Activated T-cell treated with anti-CD3 and anti-CD28 coated beads, Interleukin-2, amount 50 U/mL, for 48 hours (primary cell): ENCODE measurements at places on chromosomes 16 and 17.
A peak's percentile ranks its signal among the peaks of the same experiment; 100 is the strongest.

- no peak for DNase-seq
Measured at GRCh38 chr17:57466017-57466471, 209.7 kb downstream of the MSI2 start.

DNA sequence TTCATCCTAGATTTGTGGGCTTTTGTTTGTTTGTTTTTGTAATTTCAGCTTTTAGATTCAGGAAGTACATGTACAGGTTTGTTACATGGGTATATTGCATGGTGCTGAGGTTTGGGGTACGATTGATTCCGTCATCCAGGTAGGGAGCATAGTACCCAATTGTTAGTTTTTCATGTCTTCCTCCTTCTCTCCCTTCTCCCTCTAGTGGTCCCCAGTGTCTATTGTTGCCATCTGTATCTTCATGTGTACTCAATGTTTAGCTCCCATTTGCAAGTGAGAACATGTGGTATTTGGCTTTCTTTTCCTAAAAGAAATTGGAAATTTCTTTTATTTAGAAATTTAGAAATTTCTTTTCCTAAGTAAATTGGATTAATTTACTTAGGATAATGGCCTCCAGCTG is 37.1 kb upstream of the BCAS3 start:
- DNase-seq = no peak

- peak; percentile 43 for DNase-seq
Measured at GRCh38 chr16:68644715-68645493, at the start of gene CDH3. Gene CDH3 (plus strand): TSS chr16:68645310. CDS start chr16:68645380, 70 bp downstream.

- DNase-seq = no peak
Measured at GRCh38 chr17:76953946-76954345, 85.7 kb downstream of the MGAT5B start.

DNA sequence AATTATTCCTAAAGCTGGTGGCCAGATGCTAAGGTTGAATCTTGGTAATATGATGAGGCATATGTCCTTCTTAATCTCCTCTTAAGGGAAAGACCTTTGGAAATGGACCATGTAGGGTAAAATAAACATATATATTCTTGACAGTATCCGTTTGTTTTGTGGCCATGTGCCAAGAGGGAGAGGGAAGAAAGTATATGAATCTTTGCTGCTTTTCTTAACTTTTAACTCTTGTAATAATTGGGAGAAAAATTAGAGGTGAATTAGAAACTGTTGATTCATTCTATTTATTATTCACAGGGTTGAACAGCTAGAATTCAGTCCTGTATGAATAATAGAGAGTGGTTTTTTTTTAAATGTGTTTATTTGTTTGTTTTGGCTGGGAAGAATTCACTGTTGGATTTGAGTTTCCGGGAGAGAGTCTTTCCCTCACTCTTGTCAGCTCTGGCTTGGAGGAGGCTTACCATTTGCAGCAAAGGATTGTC is 31.6 kb downstream of the AATF start:
- DNase-seq = no peak

GRCh38 chr16:58492735-58493134 is 7.2 kb upstream of the NDRG4 start:
- no peak for DNase-seq

GRCh38 chr17:4479982-4480751 is 18.5 kb upstream of the SPNS2 start:
- no peak for DNase-seq

DNA sequence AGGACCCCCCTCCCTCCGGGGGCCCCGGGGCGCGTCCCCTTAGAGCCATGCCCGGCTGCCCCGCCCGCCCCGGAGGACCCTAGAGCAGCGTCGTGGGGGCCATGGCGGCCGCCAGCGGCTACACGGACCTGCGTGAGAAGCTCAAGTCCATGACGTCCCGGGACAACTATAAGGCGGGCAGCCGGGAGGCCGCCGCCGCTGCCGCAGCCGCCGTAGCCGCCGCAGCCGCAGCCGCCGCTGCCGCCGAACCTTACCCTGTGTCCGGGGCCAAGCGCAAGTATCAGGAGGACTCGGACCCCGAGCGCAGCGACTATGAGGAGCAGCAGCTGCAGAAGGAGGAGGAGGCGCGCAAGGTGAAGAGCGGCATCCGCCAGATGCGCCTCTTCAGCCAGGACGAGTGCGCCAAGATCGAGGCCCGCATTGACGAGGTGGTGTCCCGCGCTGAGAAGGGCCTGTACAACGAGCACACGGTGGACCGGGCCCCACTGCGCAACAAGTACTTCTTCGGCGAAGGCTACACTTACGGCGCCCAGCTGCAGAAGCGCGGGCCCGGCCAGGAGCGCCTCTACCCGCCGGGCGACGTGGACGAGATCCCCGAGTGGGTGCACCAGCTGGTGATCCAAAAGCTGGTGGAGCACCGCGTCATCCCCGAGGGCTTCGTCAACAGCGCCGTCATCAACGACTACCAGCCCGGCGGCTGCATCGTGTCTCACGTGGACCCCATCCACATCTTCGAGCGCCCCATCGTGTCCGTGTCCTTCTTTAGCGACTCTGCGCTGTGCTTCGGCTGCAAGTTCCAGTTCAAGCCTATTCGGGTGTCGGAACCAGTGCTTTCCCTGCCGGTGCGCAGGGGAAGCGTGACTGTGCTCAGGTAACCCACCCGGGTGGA is 759 bp downstream of the ALKBH5 start:
- peak; percentile 80 for DNase-seq

- no peak for DNase-seq
Measured at GRCh38 chr17:50188921-50189549, 12.4 kb downstream of the COL1A1 start.

GRCh38 chr17:28657756-28658155 is 4.0 kb downstream of the SDF2 start:
- no peak for DNase-seq

GRCh38 chr17:39096508-39097149 is 54.8 kb downstream of the PLXDC1 start:
- peak; percentile 41 for DNase-seq

DNA sequence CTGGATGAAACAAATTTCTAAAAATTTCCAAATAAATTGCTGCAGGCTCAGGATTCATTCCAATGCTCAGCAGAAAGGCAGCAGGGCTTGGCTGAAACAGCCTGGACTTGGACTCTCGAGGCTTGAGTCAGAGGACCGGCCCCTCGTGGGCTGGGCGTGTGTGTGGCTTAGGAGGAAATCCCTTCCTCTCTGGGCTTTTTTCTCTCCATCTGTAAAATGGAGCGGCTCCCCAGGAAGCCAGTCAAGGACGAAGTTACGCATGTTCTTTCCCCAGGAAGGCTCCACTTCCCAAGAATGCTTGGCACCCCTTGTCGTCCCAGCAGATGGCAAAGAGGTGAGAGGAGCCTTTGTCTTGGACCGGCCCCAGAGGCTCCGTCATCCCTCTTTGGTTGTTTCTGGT is 13.5 kb downstream of the SLC46A1 start:
- no peak for DNase-seq

GRCh38 chr16:8511464-8511863 is 78.8 kb downstream of the TMEM114 start:
- DNase-seq = no peak

- DNase-seq = no peak
Measured at GRCh38 chr16:87391324-87391949, 699 bp upstream of the MAP1LC3B start.

GRCh38 chr17:43772877-43773648 is 5.7 kb downstream of the DUSP3 start:
- DNase-seq = no peak

- DNase-seq = no peak
Measured at GRCh38 chr16:2710021-2710710, 9.9 kb downstream of the PRSS27 start.

- DNase-seq = no peak
Measured at GRCh38 chr17:42521666-42522262, 14.3 kb upstream of the NAGLU start.

DNA sequence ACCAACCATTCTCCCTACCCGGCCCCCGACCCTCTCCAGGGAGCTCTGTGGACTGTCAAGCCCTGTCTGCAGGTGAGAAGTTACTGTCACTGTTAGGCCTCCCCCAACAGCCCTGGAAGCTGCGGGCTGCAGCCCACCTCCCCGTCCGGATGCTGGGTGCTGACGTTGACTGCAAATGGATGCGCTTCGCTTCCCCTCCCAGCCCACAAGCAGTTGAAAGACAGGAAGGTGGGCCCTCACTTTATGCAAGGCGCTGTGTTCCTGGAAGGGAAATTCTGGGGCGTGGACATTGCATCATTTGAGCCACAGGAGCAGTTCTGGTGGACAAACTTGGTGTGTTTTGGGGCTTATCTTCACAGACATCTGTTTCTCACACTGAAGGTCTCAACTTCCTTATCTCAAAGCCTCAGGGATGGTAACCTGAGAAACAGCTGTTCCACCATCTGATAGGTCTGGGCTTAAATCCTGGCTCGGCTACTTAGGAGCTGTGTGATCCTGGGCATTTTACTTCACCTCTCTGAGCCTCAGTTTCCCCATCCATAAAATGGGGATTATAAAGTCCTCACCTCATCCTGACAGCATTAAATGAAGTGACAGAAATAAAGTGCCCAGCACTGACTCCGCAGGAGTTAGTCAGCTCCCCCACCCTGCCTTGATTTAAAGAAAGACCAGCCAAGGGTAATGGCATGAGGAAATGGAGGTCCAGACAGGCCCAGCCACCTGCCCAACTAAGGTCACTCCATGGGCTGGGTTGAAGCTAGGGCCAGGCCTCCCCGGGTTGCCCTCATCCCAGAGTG is 4.6 kb upstream of the DRC7 start:
- peak; percentile 54 for DNase-seq

GRCh38 chr17:20284570-20285295 is 182.6 kb downstream of the LGALS9B start:
- DNase-seq = no peak

DNA sequence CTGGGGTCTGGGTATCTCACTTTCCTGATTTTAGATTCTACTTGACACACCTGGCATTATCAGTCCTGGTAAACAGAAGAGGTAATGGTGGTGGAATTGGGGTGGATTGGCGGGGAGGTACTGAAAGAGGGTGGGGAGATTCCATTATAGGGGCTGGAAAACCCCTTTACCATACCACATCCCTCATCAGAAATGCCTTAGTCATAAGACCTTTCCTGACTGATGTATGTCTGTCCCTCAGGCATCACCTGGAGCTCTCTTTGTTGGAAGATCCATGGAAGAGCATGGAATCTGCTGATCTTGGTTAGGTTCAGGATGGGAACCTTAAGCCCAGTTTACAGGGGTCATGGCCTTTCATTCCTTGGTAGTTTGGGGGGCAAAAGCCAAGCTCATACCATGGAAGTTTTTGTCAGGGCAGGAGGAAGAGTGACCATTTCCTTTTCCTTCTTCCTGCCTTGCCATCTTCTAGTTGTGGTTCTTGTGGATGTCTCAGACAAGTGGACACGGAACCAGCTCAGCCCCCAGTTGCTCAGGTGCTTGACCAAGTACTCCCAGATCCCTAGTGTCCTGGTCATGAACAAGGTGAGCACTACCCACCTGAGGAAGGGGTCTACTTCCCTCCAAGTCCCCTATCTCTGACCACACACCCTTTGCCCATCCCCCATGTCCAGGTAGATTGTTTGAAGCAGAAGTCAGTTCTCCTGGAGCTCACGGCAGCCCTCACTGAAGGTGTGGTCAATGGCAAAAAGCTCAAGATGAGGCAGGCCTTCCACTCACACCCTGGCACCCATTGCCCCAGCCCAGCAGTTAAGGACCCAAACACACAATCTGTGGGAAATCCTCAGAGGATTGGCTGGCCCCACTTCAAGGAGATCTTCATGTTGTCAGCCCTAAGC is 3.3 kb downstream of the ERAL1 start:
- DNase-seq = no peak

DNA sequence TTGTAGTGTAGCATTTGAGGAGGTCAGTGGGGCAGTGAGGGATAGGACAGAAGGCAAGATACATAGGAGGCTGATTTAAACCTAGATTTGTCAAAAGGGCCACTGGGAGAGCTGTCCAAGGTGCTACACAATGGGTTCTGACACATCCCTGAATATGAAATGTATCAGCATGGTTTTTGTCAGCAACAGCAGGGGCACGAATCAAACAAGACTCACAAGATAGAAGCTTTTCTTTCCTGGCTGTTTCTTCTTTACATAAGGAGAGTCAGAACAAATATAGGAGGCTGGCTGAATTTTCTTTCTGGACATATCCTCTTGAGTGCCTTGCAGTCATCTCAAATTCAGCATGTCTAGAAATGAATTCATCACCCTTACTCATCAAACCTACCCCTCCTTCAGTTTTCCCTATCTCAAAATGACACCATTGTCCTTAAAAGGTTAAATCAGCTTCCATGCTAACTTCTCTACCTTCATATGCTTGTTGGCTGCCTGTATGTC is 130.5 kb downstream of the NPIPB5 start:
- no peak for DNase-seq

DNA sequence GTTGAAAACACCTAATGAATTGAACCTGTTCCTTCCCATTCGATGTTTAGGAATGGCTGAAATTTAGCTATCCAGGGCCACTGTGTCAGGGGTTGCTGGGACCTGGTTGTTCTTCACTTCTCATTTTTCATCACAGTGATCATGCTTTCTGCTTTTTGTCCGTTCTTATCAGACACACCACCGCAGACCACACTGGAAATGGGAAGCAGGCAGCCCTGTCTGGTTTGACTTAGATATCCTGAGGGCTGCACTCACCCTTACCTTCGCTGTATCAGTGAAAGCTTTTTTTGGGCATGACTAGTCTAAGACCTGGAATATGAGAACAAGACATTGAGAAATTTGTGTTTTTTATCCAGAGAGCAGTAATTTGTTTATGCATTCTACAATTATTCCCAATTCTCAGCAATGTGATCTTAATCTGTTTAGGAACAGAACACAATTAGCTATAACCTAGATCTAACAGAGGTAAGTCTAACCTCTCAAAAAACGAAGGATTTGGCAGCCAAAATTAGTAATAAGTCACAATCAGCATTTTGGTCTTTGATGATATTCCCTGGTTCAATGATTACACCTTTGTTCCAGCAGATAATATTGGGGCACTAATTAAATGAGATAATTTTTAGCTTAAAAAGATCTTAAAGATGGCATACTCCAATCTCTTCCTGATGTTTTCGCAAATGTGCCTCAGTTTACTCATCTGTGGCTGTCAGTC is 126.0 kb upstream of the GOT2 start:
- DNase-seq = no peak

- DNase-seq = no peak
Measured at GRCh38 chr17:21239680-21240368, 13.4 kb downstream of the NATD1 start.

GRCh38 chr17:75383842-75384195 is 21.7 kb downstream of the GRB2 start:
- DNase-seq = no peak

GRCh38 chr17:78684026-78684425 is 98.0 kb downstream of the CYTH1 start:
- DNase-seq = no peak

DNA sequence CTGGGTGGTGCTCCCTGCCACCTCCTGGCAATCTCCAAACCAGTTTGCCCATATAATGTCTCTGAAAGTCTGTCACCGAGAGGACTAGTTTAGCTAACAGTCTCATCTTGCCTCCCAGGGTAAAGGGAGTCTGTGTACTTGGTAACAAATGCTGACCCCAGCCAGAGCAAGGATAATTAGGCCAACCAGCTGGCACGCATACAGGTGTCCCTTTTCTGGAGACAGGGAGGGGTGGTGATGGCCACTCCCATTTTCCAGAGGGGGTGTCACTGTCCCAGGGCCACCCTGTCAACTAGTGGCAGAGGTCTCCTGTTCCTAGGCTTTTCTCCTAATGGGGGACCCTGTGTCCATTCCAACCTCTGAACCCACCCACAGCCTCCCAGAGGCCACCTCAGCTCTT is 8.1 kb downstream of the FAM83G start:
- no peak for DNase-seq

- DNase-seq = no peak
Measured at GRCh38 chr17:33131620-33132019, 140.0 kb downstream of the SPACA3 start.

GRCh38 chr17:7119314-7119713 is 4.7 kb upstream of the ASGR2 start:
- no peak for DNase-seq

GRCh38 chr17:19719355-19720209 is 3.2 kb upstream of the SLC47A2 start:
- DNase-seq = no peak
